AG20443 (cell line): ENCODE measurements at places on chromosomes 3 and 15.
A peak's percentile ranks its signal among the peaks of the same experiment; 100 is the strongest.

DNA sequence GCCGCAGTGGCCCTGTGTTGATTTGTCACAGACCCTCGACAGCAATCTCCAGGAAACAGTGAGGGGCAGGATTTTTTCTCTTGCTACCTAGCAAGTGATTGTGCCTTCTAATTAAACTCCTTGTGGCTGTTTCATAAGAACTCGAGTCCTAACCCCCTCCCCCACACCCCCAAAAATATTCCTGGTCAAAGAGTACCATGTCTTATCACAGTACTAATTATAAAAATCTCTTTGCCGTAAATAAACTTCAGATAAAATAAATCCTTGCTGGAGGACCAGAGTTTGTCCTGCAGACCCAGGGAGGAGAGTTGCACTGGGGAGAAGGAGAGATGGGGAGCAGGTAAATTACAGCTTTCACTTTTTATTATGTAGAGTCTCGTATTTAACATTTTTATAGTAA is 64.3 kb downstream of the FAM174B start:
- DNase-seq, result no peak

DNA sequence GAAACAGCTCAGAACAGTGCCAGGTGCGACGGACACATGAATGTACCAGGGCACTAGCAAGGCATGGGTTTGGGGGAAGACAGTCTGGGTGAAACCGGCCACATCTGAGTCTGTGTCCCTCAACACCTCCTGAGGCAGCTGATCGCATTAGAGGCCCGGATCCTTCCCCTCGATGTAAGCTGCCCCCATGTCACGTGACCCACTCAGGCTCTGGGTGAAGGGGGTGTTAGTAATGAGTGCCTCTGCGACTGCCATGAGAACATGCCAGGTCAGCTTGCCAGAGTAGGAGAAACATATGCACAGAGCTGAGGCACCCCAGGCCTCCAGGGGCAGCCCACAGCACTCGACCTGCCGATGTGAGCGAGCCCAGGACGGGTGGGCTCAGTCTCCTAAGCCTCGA is 29.7 kb downstream of the PRR23E start:
- no peak for DNase-seq

- DNase-seq, result no peak
These were observed 229.8 kb downstream of the SNRPN start for GRCh38 chr15:25184356-25185155.

DNA sequence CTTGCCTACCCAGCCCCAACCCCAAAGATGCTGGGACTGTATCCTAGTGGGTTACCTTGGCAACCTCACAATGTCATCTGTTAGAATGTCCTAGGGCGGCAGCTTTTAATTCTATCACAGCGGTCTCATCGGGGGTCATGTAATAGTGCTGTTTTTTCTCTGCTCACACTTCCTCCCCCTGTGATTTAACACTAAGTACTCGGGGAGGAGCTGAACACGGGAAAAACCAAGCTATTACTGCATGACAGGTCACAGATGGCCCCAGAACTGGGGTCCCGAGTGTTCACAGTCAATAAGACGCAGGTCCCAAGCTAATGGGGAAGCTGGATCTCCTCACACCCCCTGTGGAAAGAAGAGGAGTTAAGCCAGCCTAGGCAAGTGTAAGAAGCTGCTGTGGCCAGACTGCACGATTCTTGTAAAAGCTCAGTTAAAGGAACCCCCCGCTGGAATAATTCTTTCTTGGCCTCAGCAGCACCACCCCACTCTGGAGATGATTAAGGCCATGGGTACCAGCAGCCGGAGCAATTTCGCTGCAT is 2.5 kb upstream of the RFTN1 start:
- no peak for DNase-seq

DNA sequence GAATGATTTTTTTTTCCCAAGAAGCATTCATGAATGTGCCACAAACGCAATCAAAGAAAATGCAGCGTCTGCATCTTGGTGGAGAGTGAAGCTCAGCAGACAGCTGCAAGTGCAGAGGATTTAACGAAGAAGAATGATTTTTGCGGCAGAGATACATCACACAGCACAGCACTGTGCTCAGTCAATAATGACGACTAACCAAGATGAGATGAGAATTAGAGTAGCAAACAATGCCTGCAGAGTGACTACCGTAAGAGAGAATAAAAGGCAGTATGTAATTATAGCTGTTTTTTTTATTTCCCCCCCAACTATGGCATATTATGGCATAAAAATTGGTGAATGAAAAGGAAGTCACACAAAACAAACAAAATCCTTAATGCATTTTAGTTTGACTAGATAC is 218.0 kb upstream of the ROBO1 start:
- no peak for DNase-seq

- DNase-seq, result no peak
These were observed 26.1 kb upstream of the SSR3 start for GRCh38 chr3:156581033-156581432.

DNA sequence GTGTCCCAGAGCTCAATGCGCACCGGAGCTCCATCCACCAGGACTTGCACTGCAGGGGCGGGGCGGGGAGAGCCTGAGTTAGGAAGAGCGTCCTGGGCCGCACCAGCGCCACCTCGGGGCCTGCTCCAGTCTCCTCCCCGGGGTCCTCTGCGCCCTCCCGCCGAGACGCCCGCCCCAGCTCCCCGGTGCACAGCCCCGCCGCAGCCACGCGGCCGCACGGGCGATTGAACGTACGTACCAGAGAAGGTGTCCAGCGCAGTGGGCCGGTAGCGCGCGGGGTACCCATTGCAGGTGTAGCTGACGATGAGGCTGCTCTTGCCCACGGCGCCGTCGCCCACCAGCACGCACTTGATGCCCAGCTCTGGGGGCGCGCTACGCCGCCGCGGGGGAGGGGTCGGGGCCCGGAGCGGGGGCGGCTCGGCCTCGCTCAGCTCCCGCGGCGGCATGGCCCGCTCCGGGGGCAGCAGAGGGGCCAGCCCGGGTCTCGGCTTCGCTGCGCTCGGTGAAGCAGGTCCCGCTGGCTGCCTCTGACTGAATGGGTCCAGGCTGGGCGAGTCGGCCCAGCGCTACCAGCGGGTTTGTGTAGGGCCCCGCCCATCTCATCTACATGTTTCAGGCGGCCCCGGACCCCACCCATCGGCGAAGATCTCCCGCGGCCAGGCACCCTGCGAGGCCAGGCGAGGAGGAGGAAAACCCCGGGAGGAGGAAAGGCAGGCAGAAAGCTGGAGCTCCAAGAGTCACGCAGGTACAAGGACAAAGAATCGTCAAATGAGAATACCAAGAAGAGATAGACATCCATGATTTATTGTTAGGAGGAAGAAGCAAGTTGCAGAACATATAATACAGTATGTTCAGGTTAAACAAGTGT is at the start of gene RHOV:
TSS of gene RHOV (minus strand) at position 541 of the 868 bp plus-strand sequence. CDS start at position 446, 95 bp downstream.
- DNase-seq, result peak; percentile 69

DNA sequence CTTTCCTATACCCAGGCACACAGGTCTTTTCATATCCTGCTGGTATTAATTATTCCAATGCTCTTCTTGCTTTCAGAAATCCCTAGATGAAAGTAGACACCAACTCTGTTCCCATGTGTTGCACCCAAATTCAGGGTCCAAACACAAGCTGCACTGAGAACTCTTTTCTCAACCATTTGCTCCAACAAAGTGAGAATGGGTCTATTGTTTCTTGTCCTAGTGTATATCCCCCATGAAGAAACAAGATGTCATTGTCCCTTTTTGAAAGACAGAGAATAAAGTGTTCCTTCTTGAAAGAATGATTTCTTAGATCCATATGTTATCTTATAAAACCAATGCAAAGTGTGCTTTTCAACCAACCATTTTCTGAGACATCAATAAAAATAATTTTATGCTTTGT is 353.7 kb downstream of the CNTN6 start:
- no peak for DNase-seq

- no peak for DNase-seq
These were observed 653.1 kb upstream of the KCNMB2 start for GRCh38 chr3:177883091-177883490.

- DNase-seq, result no peak
These were observed 26.6 kb downstream of the QTRT2 start for GRCh38 chr3:114083112-114083511.

GRCh38 chr3:77460326-77460725 is 420.4 kb downstream of the ROBO2 start:
- DNase-seq, result no peak

- DNase-seq, result no peak
These were observed 5.8 kb upstream of the RAD51 start for GRCh38 chr15:40688932-40689799.

- DNase-seq, result no peak
These were observed 186.9 kb downstream of the FAM43A start for GRCh38 chr3:194872669-194872977.

- DNase-seq, result no peak
These were observed 134.7 kb downstream of the MAGI1 start for GRCh38 chr3:65904016-65904415.

DNA sequence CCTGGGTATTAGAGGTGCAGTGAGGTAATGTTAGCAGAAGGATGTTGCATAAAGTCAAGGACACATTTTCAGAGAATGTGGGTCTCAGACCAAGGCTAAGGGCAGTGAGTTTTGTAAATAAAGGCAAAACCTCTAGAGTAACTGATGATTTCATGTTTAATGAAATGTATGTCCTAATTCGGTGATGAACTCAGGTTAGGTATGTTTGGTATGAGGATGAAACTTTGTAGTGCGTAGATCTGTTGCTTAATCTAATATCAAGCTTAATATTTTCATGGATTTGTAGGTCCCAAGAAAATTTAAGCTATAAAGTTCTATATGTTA is 3.6 kb downstream of the USP50 start:
- peak; percentile 22 for DNase-seq

DNA sequence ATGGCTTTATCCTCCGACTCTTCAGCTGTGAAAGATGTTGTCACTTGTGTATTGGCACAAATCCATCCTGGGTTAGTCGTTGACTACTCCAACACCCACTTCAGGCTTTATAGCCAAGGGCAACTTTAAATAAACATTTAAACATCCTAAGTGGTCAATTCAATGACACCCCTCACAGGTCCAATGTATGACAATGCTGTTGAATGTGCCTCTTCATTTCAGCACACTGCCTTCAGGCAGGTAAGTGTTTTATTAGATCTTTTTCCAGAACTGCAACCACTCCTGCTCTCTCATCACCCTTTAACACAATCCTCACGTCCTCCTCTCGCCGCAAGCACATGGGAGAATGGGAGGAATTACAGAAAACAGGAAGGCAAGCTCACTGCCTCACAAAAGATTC is 30.3 kb downstream of the IL12A start:
- DNase-seq, result no peak

DNA sequence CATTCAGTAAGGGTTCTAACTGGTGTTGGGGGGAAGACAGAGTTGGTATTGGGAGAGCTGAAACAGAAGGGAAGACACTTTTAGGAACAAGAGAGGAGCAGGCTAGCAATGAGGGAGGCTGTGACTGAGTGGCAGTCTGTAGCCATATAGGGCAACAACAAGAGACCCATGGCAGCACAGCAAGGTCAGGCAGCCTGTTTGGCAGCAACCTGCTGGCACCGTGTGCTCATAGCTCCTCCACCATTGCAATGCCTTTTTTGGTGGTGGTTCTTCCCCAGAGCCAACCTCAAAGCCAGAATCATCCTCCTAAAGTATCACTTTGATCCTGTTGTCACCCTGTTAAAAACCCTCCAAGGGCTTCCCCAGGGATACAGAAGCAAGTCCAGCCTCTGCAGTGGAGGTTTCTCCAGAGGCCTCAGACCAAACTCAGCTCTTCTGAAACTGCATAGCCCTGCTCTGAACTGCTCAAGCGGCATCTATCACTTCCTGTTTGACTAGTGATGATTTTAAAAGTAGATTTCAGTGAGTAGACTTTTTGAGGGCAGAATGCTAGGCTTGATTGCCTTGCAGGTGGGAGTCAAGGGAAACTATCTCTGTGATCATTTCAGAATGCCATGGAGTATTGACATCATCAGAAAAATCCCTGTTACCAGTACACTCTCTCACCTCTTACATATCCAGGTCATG is 176.9 kb downstream of the STAC start:
- DNase-seq, result no peak

DNA sequence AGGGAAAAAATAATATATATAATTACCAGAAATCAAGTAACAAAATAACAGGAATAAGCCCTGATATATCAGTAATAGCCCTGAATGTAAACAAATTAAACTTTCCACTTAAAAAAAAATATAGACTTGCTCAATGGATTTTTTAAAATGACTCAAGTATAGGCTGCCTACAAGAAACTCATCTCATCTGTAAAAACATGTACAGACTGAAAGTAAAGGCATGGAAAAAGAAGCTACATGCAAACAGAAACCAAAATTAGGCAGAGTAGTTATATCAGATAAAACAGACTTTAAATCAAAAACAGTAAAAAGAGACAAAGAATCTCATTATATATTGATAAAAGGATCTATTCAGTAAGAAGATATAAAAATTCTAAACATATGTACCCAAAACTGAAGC is 82.4 kb upstream of the STT3B start:
- no peak for DNase-seq

DNA sequence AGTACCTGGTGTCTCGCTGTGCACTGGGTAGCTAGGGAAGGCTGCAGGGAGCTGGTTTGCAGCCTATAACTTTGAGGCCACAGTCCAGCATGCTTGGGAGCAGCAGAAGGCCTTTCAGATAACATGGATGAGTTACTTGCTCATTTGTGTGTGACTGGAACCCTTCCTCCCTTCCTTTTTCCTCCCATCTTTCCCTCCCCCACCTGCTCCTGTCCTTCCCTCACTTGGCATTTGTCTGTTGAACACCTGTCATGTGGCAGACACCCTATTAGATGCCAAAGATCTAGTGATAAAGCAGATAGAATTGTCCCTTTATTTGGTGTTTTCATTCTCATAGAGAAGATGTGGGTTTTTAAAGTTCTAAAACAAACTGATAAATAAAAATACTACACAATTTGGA is 71.6 kb downstream of the LRTM1 start:
- no peak for DNase-seq

- DNase-seq, result peak; percentile 25
These were observed 266.1 kb downstream of the CGGBP1 start for GRCh38 chr3:87792534-87793336.

DNA sequence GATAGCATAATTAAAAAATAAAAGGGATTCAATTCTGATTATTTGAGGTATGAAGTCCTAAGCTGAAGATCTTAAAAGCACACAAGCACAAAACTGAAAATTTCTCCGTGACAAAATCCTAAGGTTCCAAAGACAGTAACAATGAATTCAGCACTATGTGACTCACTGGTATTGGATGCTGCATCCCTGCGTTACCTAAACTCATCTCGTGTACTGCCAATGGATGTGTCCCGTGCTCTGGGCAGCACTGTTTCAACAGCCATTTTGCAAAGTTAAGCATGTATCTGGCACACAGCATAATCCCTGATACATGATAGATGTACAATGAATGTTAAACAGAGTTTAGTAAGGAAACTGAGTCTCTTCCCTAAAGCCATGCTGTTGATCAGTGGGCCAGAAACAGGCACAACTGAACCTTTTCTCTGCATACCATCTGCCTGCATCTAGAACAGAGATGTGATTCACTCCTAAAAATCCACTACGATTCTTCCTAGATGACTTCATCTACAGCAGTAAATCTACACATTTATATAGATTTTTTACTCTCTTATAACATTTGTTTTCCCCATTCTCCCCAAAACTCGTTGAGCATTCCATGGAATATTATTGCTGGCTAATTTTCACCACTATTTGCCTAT is 14.3 kb downstream of the SUCLG2 start:
- DNase-seq, result no peak

GRCh38 chr3:8210882-8211341 is 290.7 kb upstream of the LMCD1 start:
- DNase-seq, result no peak
